ENCODE measurements at places on chromosomes 2 and 18.

DNA sequence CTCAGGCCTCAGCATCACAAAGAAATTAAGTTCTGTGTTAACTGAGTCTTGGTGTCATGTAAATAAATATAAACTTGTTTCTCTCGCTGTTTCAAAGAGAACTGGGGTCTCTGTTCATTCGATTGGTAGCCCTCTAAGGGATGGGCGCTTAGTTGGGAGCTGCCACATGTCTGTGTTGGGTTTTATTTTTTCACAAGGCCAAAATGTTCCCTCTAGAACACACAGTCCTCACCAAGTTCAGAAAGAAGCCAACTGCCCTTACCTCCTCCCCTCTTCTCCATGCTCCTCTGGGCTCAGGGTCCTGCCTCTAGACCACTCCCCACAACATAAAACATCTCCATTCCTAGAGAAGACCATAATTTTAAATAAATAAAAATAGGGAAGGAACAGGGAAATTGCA lies 490.9 kb downstream of the TNS1 start:
- H3K4me3 ChIP-seq = no peak overlapping the region
- no peak for DNase-seq
- no peaks in the 10 kb centered on the region for H3K27me3 ChIP-seq
- H3K36me3 ChIP-seq = no peaks in the 10 kb centered on the region

GRCh38 chr18:63683890-63684289 lies 18.9 kb upstream of the SERPINB11 start:
- H3K4me3 ChIP-seq = no peak overlapping the region
- no peaks in the 10 kb centered on the region for H3K36me3 ChIP-seq
- DNase-seq = no peak
- H3K4me1 ChIP-seq = no peaks in the 10 kb centered on the region

DNA sequence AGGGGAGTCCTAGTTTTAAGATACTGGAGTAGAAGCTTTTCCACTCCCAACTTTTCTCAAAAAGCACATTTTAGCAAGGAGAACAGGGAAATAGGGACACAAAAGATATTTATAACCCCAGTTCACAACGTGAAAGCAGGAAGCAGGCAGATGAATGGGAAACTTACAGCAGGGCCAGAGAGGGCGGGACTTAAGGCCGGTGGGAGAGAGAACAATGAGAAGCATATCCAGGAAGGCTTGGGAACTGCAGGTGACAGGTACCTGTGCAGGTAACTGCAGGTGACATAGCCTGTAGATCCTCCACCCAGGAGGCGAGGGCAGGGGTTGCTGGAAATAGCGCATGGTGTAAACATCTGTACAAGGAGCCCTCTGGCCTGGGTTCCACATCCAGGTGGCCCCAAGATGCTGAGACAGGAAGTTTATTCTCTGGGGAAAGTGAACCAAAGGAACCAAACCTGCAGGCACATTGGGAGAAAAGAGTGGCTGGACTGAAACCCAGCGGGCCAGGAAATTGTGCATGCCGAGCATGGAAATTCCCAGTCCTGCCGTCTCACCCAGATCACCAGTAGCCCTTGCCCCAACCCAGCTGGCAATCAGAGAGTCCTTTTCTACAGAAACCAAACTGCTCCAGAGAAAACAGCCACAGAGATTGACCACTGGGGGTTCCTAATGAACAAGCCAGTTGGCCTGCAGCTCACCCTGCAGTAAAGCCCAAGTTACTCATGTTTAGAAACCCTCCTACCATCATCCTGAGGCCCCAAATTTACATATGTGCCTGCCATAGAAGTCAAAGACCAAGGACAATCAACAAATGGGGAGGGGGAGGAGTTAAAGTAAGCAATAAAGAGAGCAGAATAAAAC lies 24.3 kb upstream of the COL6A3 start:
- peaks cover 63% of the 10 kb centered on the region for H3K4me1 ChIP-seq
- H3K27ac ChIP-seq = no peak overlapping the region
- no peak for DNase-seq
- H3K27me3 ChIP-seq = no peaks in the 10 kb centered on the region
- H3K36me3 ChIP-seq = peaks cover 18% of the 10 kb centered on the region

GRCh38 chr2:69278366-69278765 lies 108.7 kb downstream of the GFPT1 start:
- H3K27me3 ChIP-seq = peaks cover 38% of the 10 kb centered on the region
- DNase-seq = no peak
- no peaks in the 10 kb centered on the region for H3K4me1 ChIP-seq

GRCh38 chr2:21161122-21161521 lies 37.4 kb downstream of the TDRD15 start:
- H3K4me1 ChIP-seq = no peaks in the 10 kb centered on the region
- H3K27ac ChIP-seq = no peak overlapping the region
- no peak for DNase-seq
- H3K4me3 ChIP-seq = no peak overlapping the region

GRCh38 chr2:107028661-107029060 lies 142.7 kb upstream of the ST6GAL2 start:
- no peak overlapping the region for H3K4me3 ChIP-seq
- no peaks in the 10 kb centered on the region for H3K36me3 ChIP-seq
- no peak for DNase-seq
- no peaks in the 10 kb centered on the region for H3K27me3 ChIP-seq
- no peak overlapping the region for H3K27ac ChIP-seq

GRCh38 chr2:175454953-175455389 lies 273.5 kb upstream of the ATP5MC3 start:
- no peak for DNase-seq
- H3K27ac ChIP-seq = no peak overlapping the region
- H3K4me3 ChIP-seq = no peak overlapping the region
- no peaks in the 10 kb centered on the region for H3K27me3 ChIP-seq

DNA sequence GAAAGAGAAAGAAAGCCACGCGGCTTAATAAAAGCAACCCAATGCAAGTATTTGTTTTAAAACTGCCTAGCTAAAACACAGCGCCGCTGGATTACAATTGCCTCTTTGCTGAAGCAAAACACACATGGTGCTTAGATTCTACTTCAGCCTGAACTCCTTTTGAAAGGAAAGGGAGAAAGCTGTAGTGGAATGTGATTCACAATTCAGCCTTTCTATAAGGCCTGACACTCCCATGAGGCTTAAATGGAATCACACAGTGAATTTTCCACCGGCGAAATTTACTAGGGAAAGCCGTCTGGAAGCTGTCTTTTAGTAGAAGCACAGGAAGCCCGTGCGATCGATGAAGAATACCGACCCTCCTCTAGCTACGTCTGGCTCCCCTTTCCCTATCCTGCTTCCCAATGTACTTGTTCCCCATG lies 348.0 kb downstream of the DLGAP1 start:
- DNase-seq = no peak
- no peaks in the 10 kb centered on the region for H3K36me3 ChIP-seq
- no peaks in the 10 kb centered on the region for H3K4me1 ChIP-seq
- H3K4me3 ChIP-seq = no peak overlapping the region
- peaks cover 3% of the 10 kb centered on the region for H3K27me3 ChIP-seq

DNA sequence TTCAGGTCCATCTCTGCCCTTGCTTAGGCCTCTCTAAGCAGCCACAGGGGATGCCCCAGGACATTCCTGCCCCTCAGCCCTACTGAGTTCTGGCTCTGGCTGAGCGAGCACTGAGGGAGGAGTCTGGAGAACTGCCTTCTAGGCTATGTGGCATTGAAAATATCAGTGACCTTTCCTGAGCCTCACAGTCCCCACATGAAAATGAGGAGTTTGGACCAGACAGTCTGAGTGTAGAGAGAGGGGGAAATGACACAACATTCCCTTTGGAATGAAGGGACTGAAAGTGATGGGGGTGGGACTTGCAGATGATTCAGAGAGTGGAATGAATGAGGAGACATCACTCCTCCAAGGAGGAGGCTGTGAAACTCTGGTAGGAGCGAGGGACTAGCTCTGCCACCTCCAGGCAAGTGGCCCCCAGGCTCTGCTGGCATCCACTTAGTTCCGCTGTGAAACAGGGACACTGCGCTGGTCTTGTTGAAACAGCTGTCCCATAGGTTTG lies 8.0 kb downstream of the TNS1 start:
- peaks cover 2% of the 10 kb centered on the region for H3K27me3 ChIP-seq
- no peak for DNase-seq
- no peak overlapping the region for H3K27ac ChIP-seq

- H3K27me3 ChIP-seq = peaks cover 2% of the 10 kb centered on the region
- H3K4me1 ChIP-seq = no peaks in the 10 kb centered on the region
- no peak for DNase-seq
- no peak overlapping the region for H3K4me3 ChIP-seq
These were observed 46.9 kb downstream of the TFCP2L1 start for GRCh38 chr2:121237980-121238665.

DNA sequence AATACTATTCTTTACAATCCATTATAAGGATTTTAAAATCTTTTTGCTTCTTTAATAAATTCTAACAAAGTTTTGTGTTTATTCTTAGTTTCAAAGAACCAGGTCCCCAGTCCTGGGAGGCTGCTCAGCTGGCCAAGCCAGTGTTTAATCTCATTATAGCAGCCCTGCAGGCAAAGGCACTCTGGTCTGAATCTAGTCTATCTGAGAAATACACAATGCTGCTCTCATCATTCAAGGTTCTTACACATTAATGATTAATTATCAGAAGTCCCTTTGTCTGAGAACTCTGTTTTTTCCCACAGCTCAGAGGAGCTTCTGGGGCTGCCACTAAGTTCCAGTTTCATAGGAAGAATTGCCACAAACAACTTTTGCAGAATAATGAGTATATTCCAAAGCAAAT lies 27.7 kb downstream of the KCTD18 start:
- H3K27ac ChIP-seq = no peak overlapping the region
- H3K27me3 ChIP-seq = no peaks in the 10 kb centered on the region
- H3K36me3 ChIP-seq = peaks cover 15% of the 10 kb centered on the region
- DNase-seq = no peak
- peaks cover 20% of the 10 kb centered on the region for H3K4me1 ChIP-seq

Measured in activated CD8-positive, alpha-beta memory T cell treated with anti-CD3 and anti-CD28 coated beads, Interleukin-2, amount 10 ng/mL, durations not matched to agents 7 days and 5 days (primary cell).